Naive B cell (primary cell): ENCODE measurements at places on chromosomes 11 and 22. TPM values are rescaled to one million over a fixed set of nuclear protein-coding genes. Genes with fewer than 3 reads are reported as not detected.

The OLFML1 gene
- 2.4 TPM for polyA plus RNA-seq

- no peak for DNase-seq
Observed at GRCh38 chr11:60873533-60873932, 6.2 kb downstream of the ZP1 start.

DNA sequence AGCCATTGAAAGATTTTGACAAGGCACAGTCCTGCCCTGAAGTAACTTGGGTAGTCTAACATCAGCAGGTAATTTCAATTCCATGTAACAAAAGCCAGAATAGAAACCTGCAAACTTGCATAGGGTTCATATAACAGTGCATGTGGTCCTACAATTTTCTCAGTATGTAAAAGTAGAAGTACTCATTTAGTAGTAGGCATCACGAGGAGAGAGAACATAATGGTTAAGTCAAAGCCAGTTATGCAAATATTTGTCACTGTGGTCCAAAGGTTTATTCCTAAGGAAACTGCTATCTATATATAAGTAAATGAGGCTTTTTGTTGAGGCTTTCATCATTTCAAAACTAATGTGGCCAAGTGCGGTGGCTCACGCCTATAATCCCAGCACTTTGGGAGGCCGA is 10.1 kb downstream of the ATP5MG start:
- no peak for DNase-seq

- DNase-seq, result no peak
Observed at GRCh38 chr11:72864702-72865655, 50.8 kb downstream of the ATG16L2 start.

GRCh38 chr11:119935349-119935925 is 202.5 kb downstream of the TRIM29 start:
- no peak for DNase-seq

GRCh38 chr11:64000026-64000739 is 13.9 kb downstream of the OTUB1 start:
- peak; percentile 72 for DNase-seq
